C1 segment of cervical spinal cord (tissue), 14 donors: ENCODE measurements at places on chromosomes 2 and 18.
A peak's percentile ranks its signal among the peaks of the same experiment; 100 is the strongest.

- DNase-seq: no peak
These were observed 24.7 kb downstream of the IL1B start for GRCh38 chr2:112811841-112812306.

DNA sequence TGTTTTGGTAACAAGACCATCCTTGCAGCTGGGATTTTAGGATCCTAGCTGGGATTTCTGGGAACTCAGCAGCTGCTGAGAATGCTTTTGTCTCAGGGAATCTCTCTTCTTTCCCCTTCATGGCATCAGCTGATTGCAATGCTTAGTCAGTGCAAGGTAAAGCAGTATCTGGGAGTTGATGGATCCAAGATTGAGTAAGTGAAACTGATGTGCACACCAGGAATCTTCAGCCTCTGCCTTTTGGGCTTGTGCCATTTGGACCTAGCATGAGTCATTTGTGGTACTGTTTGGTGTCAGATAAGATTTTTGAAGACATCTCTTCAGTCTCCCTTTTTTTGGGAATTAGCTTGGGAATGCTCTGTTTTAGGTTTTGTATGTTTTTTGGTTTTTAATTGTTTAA lies 363.3 kb upstream of the TFPI start:
- DNase-seq: no peak

DNA sequence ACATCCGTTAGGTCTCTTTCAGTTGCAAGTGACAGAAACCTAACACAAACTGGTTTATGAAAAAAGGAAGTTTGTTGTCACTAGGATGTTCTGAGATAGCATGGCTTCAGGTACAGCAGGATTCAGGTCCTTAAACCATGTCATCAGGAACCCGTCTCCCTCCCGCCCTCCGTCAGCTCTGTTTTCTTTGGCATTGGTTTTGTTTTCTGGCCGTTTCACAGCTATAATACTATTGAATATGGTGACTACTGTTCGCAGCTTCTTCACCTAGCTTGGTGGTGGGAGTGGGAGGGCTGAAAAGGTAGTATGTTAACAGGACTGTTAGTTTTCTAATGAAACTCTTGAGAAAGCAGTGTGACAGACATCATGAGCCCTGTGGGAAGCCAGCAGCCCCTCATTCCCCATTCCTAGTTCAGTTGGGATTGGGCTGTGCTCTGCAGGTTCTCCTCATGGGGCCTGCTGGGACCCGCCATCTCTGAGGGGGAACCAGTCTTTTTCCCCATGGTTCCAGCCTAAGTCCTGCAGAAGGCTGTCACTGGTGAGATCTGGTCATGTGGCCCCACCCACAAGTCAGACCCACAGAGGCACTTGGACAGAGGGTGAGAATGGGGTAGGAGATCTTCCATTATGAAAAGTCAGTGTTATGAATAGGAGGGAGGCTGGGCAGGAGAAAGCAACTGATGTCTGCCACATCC lies 12.1 kb downstream of the PTMA start:
- DNase-seq: no peak

DNA sequence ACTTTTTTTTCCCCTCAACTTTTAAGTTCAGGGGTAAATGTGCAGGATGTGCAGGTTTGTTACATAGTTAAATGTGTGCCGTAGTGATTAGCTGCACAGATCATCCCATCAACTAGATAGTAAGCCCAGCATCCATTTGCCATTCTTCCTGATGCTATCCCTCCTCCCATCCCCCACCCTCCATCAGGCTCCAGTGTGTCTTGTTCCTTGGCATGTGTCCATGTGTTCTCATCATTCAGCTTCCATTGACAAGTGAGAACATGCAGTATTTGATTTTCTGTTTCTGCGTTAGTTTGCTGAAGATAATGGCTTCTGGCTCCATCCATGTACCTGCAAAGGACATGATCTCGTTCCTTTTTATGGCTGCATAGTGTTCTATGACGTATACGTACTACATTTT lies 47.2 kb upstream of the STON1 start:
- DNase-seq: peak; percentile 33

GRCh38 chr18:63480476-63480875 lies 3.7 kb downstream of the SERPINB5 start:
- no peak for DNase-seq

DNA sequence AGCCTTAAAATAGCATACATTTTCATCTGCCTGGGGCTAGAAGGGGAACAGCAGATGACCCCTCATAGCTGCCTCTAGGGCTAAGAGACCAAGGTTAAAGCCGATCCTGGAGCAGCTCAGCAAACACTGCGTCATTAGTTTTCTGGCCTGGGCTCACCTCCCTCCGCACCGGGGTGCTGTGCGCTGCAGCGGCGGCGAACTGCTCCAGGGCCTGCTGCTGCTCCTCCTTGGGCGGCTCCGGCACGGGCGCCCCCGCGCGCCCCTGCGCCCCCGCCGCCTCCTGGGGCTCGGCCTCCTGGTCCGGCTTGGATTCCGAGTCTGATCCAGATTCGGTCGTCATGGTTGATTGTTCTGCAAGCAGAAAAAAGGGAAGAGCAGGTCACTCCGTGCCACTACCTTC lies 55.0 kb downstream of the EPB41L3 start:
- no peak for DNase-seq

DNA sequence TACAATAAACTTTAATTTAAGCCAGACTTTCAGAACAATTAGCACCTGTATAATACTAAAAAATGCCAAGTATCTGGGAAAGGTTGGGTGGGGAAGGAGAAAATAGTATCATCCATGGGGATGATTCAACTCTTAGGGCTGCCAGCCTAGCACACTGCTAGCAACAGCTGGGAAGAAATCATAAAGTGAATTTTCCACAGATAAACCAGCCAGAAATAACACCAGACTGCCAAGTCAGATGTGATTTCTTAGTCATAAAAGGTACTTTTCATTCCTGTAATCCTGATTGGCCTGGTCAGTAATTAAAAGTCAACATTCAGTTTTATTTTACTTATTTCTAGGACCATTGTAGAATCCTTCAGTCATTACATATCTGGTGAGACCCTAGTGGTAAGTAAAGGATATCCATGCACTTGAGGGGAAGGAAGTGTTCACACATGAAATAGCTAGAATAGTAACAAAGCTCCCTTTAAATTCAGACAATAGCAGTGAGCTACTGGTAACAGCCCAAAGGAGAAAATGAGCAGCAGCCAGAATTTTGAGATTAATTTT lies 59.4 kb downstream of the LIMS1 start:
- no peak for DNase-seq

GRCh38 chr2:171432969-171433762 lies 624 bp downstream of the METTL8 start:
- no peak for DNase-seq

- no peak for DNase-seq
These were observed 122.8 kb upstream of the UXS1 start for GRCh38 chr2:106316915-106317314.

GRCh38 chr2:222887124-222887523 lies 26.3 kb downstream of the ACSL3 start:
- no peak for DNase-seq

- no peak for DNase-seq
These were observed 256.5 kb downstream of the MYCN start for GRCh38 chr2:16196687-16197503.

- DNase-seq: no peak
These were observed 374.5 kb upstream of the HS6ST1 start for GRCh38 chr2:128692895-128693742.

DNA sequence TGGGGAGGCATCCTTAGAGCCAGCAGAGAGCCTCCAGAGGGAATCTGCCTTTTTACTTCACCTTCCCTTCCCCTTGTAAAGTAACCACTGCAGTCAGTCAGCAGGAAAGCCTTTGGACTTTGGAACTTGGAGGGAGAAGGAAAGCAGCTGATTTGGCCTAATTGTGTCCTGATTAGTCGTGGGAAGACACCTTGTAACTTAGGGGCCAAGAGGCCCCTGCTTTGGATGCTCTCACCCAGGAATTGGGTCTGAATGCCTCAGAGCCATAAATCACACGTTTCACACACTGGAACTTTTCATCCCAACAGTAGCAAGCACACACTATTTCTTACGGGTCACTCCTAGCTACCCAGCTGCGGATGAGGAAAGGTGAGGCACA lies 81.0 kb upstream of the PPM1B start:
- DNase-seq: no peak

- no peak for DNase-seq
These were observed 123.5 kb upstream of the BOD1L2 start for GRCh38 chr18:57023275-57023882.

GRCh38 chr2:44843086-44843485 lies 98.4 kb upstream of the SIX3 start:
- no peak for DNase-seq

- DNase-seq: no peak
These were observed 51.0 kb downstream of the ACTR3 start for GRCh38 chr2:113940891-113941290.

DNA sequence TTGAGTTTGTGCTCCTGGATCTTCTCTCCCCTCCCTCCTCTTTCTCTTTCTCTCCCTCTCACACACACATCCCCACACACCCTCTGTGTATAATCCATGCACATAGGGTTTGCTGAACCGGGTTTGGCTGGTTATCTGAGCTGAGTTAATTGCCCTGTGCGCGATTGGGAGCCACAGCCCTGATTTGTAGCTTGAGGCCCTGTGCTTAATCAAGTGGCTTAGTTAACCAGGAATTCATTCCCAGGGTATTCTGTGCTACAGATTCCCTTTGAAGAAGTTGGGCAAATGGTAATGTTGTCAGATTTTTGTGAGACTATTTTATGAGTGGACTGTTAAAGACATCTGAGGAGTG lies 6.2 kb downstream of the PARD3B start:
- no peak for DNase-seq

- DNase-seq: no peak
These were observed 12.4 kb downstream of the IL1F10 start for GRCh38 chr2:113080134-113080533.

- no peak for DNase-seq
These were observed 30.8 kb downstream of the CREG2 start for GRCh38 chr2:101356521-101356920.

DNA sequence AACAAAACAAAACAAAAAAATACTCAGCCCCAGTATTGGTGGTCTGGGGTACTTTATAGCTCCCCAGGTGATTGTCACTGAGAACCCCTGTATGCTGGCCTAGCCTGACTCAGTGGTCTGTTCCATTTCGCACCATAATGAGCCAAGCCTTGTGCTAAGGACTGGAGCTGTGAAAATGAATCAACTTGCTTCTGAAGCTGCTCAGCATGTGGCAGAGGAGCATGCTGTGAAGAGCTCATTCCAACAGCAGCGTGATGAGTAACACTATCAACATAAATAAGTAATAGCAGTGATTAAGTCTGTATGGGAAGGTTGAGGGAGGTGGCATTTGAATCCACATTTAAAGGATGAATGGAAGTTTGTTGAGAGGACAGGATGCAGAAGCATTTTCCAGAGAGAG lies 67.2 kb upstream of the ATL2 start:
- DNase-seq: no peak

- DNase-seq: no peak
These were observed 41.4 kb downstream of the OXER1 start for GRCh38 chr2:42722320-42723190.

DNA sequence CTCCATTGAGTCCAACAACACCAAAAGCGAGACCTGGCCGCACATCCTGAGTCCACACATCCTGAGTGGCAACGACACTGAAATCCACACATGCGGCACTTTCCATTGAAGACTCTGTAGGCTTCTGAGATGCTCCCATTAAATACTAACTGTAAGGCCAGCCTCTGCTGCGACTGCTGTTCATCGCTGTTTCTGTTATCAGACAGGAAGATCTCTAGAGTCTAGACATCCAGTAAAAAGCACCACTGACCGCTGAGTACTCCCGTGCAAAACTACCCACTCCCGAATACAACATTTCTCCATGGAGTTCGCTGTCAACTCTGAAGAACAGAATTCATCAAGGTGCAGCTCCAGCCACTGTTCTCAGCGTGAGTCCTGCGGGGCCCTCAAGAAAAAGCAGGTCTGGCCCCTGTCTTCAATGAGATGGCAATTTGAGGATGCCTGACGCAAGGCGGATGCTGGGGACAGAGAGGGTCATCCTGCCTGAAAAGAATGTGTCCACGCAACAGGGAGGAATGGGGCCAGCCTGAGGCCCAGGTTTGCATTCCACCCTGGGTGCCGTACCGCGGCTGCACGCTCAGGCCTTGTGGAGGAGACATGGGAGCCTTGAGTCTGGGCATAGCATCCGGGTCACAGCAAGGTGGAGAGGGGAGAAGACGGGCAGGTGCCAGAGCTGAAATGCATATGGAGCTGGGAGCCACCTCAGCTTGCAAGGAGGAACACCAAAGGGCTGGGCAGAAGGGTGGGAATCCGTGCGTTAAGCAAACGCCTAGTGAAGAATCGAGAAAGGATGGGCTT lies 61.9 kb downstream of the ZNF516 start:
- DNase-seq: no peak

GRCh38 chr18:48202006-48202348 lies 207.2 kb downstream of the ZBTB7C start:
- DNase-seq: no peak

GRCh38 chr2:156380117-156380645 lies 47.7 kb upstream of the NR4A2 start:
- no peak for DNase-seq

GRCh38 chr2:241560883-241561474 lies 2.4 kb downstream of the BOK start:
- no peak for DNase-seq

- no peak for DNase-seq
These were observed 294.3 kb upstream of the SETBP1 start for GRCh38 chr18:44386401-44386800.

- no peak for DNase-seq
These were observed 14.9 kb downstream of the LRPPRC start for GRCh38 chr2:43980902-43981301.

DNA sequence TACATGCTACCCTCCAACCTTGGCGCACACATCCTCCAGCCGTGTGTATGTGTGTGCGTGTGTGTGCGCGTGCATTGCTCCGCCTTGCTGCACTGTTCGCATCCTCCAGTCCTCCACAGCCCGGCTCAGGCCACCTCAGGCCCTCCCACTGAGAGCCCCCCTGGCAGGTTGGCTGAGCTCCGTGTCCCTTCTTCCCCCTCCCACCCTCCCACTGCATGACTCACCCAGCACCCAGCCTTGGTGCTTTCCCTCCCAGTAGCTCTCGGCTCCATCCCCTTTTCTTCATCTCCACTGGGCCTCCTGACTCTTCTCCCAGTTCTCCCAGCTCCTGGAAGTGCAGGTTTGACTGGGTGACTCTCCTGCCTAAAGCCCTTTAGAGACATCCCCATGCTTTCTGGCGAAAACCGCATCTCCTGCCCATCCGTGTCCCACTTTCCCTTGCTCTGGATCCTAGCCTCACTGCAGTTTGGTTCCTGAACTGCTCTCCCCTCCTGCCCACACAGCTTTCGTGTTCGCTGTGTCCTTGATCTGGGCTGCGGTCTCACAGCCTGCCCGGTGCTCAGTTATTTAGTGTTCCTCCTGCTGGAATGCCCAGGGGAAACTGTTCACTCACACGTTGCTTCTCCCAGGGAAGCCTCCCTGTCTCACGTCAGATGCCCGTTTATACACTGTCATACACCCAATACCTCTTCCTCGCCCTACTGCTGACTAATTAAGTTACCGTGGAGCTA lies 4.9 kb downstream of the TMEM177 start:
- peak; percentile 67 for DNase-seq

DNA sequence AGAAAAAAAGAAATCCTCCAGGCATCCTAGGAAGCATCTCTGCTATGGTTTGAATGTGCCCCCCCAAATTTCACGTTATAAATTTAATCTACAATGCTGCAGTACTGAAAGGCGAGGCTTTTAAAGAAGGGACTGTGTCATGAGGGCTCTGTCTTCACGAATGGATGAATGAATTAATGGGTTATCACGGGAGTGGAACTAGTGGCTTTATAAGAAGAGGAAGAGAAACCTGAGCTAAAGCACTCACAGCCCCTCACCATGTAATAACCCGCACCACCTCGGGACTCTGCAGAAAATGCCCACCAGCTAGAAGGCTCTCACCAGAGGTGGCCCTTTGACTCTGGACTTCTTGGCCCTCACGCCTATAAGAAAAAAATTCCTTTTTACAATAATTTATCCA lies 27.6 kb downstream of the RNU4ATAC start:
- DNase-seq: no peak
